ENCODE measurements at places on chromosomes 16 and 17.

- no peak for DNase-seq
Observed at GRCh38 chr17:46948544-46948943, 25.6 kb downstream of the GOSR2 start.

DNA sequence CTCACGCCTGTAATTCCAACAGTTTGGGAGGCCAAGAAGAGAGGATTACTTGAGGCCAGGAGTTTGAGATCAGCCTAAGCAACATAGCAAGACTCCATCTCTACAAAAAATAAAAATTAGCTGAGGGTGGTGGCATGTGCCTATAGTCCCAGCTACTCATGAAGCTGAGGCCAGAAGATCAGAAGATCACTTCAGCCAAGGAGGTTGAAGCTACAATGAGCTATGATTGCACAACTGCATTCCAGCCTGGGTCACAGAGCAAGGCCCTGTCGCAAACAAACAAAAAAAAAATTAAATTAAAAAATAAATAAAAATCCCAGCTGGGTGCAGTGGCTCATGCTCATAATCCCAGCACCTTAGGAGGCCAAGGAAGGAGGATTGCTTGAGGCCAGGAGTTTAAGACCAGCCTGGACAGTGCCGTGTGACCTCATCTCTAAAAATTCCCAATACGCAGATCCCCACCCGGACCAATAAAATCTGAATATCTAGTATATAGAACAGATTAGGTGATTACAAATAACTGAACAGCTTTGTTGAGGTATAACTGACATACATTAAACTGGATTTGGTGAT lies 18.2 kb upstream of the ATF7IP2 start:
- no peak for DNase-seq

DNA sequence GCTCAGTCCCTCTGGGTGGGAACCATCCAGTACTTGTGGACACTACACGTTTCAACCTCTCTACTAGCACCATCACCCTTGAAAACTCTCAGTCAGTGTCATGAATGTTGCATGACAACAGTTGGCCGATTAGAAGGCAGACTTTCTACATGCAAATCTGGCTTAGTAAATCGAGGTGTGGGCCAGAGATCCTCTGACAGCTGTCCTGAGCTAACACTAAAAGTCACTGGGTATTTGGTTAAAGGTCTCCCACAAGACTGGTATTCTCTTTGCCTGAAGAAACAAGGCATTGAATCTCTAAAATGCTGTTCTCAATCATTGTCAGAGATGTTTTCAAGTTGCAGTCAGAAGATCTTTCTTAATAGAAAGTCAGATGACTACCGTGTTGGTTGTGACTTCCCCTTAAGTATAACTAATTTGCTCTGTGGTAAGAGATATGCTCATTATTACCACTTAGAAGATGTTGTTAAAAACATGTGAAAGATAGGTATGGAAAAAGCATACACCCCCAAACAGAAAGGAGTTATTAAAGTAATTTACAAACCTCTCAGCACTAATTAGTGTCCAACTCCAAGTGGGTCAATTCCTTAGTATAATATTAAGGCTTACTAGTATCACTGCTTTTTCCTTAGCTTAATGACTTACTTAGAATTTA lies 62.3 kb downstream of the WNT3 start:
- DNase-seq = no peak

- no peak for DNase-seq
Observed at GRCh38 chr17:7440834-7441195, 1.5 kb downstream of the FGF11 start.

GRCh38 chr17:19546289-19547065 lies 12.8 kb downstream of the SLC47A1 start:
- no peak for DNase-seq

GRCh38 chr16:49641250-49641649 lies 214.7 kb downstream of the ZNF423 start:
- no peak for DNase-seq

- DNase-seq = no peak
Observed at GRCh38 chr16:15055141-15056053, 477 bp downstream of the NTAN1 start.

DNA sequence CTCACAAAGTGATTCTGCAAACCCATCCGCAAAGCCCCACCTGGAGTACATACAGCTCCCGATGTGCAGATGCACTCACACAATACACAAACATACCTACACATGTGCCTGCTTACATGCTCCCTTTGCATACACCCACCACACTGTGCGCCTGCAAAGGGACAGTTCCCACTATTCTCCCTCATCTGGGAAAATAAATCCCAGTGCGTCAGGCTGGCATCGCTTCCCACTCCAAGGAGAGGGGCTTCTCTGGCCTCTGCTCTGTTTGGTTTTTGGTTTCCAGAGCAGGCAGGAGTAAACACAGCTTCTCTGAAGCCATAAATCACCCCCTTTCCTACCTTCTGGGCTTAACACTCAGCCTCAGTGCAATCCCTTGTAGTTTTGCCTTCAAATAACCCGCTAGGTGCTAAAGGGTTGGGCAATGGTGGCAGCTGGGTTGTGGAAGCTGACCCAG lies 14.7 kb downstream of the HOXB4 start:
- DNase-seq = no peak

DNA sequence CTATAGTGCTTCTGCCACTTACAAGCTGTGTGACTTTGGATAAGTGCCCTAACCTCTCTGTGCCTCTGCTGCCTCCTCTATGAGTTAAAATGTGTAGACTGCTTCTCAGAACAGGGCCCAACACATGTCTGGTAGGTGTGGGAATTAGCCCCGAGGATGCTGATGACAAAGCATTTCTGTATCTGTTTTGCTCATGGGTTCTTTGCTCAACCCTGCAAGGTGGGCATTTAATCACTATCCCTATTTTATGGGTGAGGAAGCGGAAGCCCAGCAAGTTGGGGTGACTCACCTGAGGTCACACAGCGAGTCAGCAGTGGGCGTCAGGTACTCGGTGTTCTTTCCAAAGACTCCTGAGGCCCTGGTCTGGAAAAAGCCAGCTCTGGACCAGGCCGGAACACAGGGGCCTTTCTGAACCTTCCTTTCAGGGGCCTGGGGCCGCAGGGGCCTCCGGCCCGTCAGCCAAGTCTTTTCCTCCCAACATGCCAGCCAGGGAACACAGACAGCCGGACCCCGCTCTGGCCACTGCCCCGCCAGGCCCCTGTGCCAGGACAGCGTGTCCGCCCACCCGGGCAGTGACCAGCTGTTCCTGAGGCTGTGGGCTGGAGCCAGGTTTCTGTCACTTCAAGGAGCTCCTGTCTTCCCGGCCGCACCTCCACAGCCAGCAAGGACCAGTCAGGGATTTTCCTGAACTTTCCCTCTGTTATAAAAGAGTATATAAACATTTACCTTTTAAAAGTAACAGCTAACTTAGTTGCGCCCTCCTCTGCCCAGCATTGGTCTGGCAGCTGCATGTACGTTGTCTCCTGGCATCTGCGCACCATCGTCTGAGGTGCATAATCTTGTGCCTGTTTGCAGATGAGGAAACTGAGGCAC lies 62.5 kb downstream of the SREBF1 start:
- DNase-seq = no peak

DNA sequence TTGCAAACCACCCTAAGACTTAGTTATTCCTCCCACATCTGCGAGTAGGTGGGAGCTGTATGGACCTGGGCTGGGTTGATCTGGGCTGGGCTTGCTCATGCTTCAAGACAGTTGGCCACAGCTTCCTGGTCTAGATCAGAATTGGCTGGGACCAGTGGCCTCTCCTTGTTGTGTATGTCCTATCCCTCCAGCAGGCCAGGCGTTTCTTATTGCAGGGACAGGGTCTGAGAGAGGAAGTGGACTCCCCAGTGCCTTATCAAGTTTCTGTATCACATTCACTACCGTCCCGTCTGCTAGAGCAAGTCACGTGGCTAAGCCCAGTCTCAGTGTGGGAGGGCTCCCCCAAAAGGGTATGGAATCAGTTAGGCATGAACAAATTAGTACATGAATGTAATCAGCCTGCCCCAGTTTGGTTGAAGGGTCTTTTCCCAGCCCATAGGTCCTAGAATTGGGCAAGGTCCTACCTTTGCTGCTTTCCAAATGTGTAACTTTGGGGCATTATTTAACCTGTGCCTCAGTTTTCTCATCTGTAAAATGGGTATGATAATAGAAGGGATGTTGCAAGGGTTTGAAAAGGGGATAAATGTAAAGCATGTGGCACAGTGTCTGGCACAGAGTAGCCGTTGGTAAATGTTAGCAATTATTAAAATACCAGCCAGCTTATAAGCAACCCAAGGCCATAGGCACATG lies 36.0 kb downstream of the NKD1 start:
- DNase-seq = no peak

DNA sequence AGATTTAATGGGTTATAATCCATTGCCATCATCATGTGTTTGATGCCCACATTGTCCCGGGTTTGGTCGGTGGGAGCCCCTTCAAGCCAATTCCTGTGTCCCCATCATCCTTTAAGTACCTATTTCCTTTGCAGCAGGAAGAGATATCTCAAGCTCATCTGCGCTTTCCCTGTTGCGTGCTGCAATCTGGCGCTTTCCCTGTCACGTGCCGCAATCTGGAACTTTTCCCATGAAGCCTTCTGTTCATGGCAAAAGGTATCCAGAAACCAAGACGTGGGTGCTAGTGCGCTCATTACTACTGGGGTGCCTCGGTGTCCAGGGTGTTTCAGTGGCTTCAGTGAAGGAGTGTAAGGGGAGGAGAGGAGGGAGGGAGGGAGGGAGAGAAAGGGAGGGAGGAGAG lies 174.6 kb upstream of the ZNF469 start:
- no peak for DNase-seq

- DNase-seq = no peak
Observed at GRCh38 chr16:85156440-85156839, 44.2 kb upstream of the CIBAR2 start.

GRCh38 chr16:1431497-1432270 lies 806 bp downstream of the PERCC1 start:
- no peak for DNase-seq

DNA sequence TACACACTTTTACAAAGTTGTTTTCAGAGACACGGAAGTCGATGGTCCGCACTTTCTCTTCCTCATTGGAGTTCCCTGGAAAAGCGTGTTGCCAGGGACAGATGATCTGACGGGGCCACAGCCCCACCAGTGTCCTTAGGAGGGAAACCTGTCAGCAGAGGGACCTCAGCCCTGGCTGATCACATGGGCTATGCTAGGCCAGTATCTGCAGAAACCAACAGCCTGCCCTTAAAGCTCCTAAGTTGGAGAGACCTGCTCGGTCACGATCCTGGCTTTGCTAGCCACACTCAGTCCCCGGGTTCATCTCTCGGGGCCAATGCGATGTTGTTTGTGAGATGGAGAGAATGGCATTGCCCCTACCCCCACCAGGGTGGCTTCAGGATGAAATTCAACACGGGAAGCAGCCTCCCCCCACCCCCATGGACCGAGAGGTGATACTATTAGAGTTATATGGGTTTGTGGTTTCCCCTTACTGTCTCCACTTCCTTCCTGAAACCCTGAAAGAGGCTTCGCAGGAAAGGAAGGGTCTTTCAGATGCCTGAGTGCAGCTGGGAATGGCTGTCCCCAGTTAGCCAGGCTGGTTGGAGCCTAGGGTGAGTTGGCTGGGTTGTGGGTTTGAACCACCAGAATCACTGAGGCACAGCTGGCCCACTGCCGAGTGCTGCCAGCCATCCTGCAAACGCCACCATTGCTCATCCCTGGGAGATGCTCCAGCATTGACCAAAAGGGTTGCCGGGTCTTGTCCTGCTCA lies 16.6 kb downstream of the RMI2 start:
- no peak for DNase-seq

DNA sequence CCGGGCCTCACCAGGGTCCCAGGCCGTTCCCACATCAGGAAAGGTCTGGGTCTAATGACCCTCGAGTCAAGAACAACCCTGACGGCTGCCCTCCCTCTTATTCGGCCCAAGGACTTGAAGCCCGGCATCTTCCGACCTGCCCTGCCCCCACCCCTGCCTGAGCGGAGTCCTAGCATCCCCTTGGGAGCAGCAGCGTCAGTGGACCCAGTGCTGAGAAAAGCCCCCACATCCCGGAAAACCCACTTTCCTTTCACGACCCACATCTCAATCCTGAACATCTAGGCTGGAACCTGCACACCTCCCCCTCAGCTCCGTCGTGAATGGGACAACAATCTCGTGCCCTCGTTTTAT lies 769 bp downstream of the TMEM88 start:
- DNase-seq = no peak

- DNase-seq = no peak
Observed at GRCh38 chr16:75854152-75854551, 127.9 kb upstream of the CPHXL start.

GRCh38 chr17:39782980-39783379 lies 45.2 kb downstream of the GRB7 start:
- no peak for DNase-seq

- DNase-seq = no peak
Observed at GRCh38 chr16:68491576-68491950, 43.3 kb upstream of the SMPD3 start.

DNA sequence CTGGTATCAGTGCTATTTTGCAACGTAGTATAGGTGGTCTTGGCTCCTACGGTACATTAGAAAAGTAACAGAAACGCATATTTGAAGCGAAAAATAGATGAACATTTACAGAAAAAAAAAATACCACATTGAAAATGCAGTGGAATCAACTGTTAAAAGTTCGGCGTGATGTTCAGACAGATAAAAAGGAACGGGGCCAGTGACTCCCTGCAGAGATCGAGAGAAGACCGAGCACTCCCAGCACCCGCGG lies 440 bp upstream of the ZNF778 start:
- no peak for DNase-seq

- DNase-seq = no peak
Observed at GRCh38 chr16:72179204-72179970, 7.4 kb upstream of the PMFBP1 start.

- no peak for DNase-seq
Observed at GRCh38 chr16:83653785-83654184, 154.0 kb upstream of the HSBP1 start.

DNA sequence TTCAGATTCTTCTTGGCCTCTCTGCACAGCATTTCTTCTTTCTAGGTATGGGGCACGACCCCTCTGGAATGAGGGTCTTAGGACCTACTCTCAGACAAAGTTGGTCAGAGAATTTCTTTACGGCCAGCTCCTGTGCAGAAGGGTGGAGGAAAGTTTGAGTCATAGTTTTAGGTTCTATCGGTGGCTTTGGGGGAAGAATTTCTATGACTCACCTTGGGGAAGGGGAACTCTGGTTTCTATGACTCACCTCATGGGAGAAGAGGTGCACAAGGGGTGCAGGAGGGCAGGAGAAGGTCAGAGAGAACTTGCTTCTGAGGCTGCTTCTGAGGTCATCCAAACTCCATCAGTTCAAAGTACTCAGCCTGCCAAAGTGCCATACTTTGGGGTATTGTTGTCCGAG lies 2.5 kb upstream of the ABCC12 start:
- peak; percentile 8 for DNase-seq

GRCh38 chr16:88359008-88359407 lies 23.8 kb upstream of the ZNF469 start:
- DNase-seq = no peak

DNA sequence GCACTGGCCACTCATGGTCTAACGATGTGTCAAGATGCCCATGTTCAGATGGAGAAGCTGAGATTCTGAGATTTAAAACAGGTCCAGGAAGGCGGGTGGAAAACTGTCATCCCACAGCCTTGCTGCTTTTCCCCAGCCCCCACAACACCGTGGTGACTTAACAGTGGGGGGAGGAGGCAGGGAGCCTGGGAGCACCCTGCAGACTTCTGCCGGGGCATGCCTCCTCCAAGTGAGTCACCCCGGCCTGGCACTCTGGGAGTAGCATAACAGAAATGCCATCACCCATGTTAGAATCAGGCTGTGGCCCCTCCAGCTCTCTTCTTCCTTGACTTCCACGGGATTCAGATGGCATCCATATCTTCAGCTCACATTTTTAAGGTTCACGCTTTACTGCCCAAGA lies 164.8 kb downstream of the CBLN1 start:
- no peak for DNase-seq
